ENCODE measurements at places on chromosomes 1 and 21. TPM values are rescaled to one million over a fixed set of nuclear protein-coding genes. Genes with fewer than 3 reads are reported as not detected.

The VAV3 gene
- 0.23 TPM for total RNA-seq

DNA sequence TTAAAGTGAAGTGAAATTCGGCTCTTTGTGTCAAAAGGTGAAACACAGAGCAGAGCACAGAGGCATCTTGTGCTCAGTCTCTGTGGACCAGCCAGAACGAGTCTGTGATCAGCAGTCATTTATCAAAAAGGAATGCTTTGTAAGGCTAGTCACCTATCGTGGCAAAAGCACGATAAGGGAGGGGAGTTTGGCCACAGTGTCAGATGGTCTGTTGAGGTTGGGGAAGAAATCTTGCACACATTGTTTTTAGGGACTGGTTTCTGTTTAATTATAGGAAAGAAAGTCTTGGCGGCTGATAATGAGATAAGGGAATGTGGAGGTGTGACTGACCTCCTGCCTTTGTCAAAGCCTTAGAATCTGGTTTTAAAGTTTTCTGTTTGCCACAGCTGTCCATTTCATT is 58.2 kb upstream of the KIAA1614 start:
- no peak overlapping the region for H3K27ac ChIP-seq
- no peaks in the 10 kb centered on the region for H3K36me3 ChIP-seq
- DNase-seq = no peak
- no peak overlapping the region for H3K4me3 ChIP-seq
- no peaks in the 10 kb centered on the region for H3K27me3 ChIP-seq
- H3K4me1 ChIP-seq = no peaks in the 10 kb centered on the region

The SYCP1 gene
- not detected for total RNA-seq

DNA sequence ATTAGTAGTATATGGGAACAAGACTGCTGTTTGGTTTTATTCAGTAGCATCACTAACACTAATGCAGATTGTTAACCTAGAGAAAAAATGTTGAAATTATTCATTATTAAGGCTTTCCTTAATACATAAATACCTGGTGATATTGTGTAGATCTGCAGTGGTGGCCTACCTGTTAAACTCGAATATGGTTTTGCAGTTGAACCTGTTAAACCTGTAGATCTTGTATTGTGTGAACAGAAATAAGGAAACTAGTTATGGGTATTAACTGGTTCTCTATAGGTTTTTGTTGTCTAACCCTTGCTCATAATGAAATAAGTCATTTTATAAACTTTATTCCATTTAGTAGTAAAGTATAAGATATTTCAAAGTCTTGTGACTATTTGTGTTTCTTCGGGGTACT is 23.9 kb downstream of the PKN2 start:
- no peak overlapping the region for H3K27ac ChIP-seq
- H3K4me1 ChIP-seq = no peaks in the 10 kb centered on the region
- no peak overlapping the region for H3K4me3 ChIP-seq

The PERM1 gene
- total RNA-seq = 1.5 TPM

GRCh38 chr1:208219659-208220282 is 24.4 kb downstream of the PLXNA2 start:
- no peaks in the 10 kb centered on the region for H3K4me1 ChIP-seq
- no peaks in the 10 kb centered on the region for H3K36me3 ChIP-seq
- no peak overlapping the region for H3K4me3 ChIP-seq
- peaks cover 2% of the 10 kb centered on the region for H3K27me3 ChIP-seq
- no peak for DNase-seq

The OR2T27 gene
- not detected for total RNA-seq

GRCh38 chr1:157400766-157401165 is 151.5 kb downstream of the FCRL5 start:
- H3K4me1 ChIP-seq = no peaks in the 10 kb centered on the region
- no peak overlapping the region for H3K27ac ChIP-seq
- no peak overlapping the region for H3K4me3 ChIP-seq
- H3K36me3 ChIP-seq = no peaks in the 10 kb centered on the region

The DIO1 gene
- 0.28 TPM for total RNA-seq

The TAL1 gene
- 0.05 TPM for total RNA-seq

DNA sequence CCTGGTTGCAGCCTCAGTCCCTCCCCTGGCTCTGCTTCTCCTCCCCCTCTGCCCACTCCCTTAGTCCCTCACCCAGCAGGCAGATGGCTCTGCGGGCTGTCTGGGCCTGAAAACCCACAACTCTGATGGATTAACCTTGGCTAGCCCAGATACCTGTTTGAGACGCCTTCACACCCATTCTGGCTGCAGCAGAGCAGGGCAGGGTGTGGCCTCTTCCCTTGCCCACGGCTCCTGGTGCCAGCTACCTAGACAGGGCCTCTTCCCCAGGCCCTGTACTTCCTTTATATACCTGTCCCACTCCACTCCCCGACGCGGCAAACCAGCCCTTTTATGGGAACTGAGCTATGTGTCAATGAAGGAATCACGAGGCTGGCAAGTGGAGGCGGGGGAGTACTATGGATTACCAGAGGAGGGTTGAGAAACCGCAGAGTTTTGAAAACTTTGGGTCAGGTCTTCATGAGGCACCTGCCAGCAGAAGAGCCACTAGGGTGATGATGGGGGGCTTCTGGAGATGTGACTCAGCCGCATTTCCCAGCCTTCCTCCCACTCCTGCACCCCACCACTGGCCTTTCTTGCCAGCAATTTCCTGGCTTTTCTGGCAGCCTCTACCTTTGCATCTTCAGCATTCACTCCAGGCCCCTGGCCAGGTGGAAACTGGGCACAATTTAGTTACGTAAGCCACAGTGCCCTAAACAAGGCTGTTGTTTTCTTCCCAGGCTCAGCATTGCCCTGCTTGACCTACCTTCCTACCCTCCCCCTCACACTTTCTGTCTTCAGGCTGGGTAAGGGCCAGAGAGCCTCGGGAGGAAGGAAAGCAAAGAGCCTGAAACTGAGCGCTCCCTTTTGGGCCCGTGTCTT is at the start of gene CHI3L1:
TSS of gene CHI3L1 (minus strand) at position 259 of the 858 bp plus-strand sequence. CDS start at position 178, 81 bp downstream.
- no peak for DNase-seq
- H3K4me1 ChIP-seq = no peaks in the 10 kb centered on the region
- no peak within 1 kb of the TSS for H3K27ac ChIP-seq
- peaks cover 2% of the 10 kb centered on the region for H3K27me3 ChIP-seq
- H3K36me3 ChIP-seq = no peaks in the 10 kb centered on the region

GRCh38 chr1:175555266-175555665 is 188.1 kb downstream of the TNR start:
- H3K4me1 ChIP-seq = no peaks in the 10 kb centered on the region
- H3K27me3 ChIP-seq = peaks cover 5% of the 10 kb centered on the region
- no peak overlapping the region for H3K27ac ChIP-seq
- H3K4me3 ChIP-seq = no peak overlapping the region
- no peak for DNase-seq

The COL24A1 gene
- 0.08 TPM for total RNA-seq

DNA sequence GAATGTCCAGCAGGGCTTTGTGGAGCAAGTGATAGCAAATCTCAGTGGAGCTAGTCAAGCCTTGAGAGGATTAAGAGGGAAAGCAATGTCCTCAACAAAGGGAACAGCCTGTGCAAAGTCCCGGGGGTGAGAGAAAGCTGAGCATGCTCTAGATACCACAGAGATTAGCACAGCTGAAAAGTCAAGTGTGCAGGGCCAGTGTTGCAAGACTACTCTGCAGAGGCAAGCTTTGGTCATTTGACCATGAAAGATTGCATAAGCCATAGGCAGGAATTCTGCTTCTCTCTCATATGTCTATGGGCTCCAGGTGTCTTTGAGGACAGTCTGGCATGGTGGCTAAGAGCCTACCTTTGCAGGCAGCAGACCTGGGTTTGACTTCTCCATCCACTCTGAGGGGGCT is 181.0 kb upstream of the JUN start:
- no peak overlapping the region for H3K4me3 ChIP-seq
- DNase-seq = no peak
- H3K4me1 ChIP-seq = no peaks in the 10 kb centered on the region
- H3K27ac ChIP-seq = no peak overlapping the region
- H3K27me3 ChIP-seq = no peaks in the 10 kb centered on the region

DNA sequence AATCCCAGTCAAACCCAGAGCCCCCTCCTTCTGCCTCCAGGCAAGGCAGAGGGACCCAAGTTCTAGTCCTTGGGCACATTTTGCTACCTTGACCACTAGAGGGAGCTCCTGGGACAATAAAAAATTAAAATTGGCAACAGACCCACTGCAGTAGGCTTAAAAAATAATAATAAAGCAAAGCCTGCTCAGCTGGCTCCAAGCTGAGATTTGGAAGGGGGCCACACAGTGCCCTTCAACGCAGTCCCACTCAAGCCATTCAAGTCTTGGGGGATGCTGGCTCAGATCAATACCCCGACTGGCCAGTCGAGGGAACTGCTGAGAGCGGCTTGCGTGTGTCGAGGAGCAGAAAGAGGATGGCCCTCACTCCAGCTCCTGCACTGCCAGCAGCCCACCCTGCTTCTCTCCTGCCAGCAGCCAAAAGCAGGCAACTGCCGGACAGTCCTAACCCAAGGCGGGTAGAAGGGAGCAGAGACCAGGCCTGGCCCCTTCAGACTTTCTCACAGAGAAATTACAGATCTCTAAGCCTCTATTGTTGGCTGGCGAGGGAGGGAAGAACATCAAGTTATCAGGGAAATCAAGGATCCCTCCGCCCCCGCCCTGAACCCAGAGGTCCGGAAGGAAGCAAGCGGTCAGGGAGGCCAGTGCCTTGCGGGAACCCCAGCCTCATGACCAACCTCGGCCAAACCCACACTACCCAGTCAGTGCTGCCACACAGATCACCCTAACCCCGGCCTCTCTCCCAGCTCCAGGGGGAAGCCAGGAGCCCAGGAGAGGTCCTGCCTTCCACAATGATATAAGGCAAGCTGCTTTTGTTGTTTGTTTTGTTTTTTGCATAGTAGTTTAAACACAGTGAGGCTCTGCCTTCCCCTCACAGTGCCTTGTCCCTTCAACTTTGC is 4.9 kb upstream of the ALDH4A1 start:
- peaks cover 5% of the 10 kb centered on the region for H3K36me3 ChIP-seq
- no peaks in the 10 kb centered on the region for H3K27me3 ChIP-seq
- peak overlapping the region; percentile 75 for H3K27ac ChIP-seq
- DNase-seq = no peak

The KRTAP11-1 gene
- not detected for total RNA-seq

GRCh38 chr1:183349201-183349711 is 68.9 kb downstream of the NMNAT2 start:
- no peaks in the 10 kb centered on the region for H3K36me3 ChIP-seq
- H3K27ac ChIP-seq = no peak overlapping the region
- DNase-seq = no peak
- H3K27me3 ChIP-seq = peaks cover 13% of the 10 kb centered on the region
- H3K4me1 ChIP-seq = peaks cover 6% of the 10 kb centered on the region
- H3K4me3 ChIP-seq = no peak overlapping the region

- H3K27me3 ChIP-seq = no peaks in the 10 kb centered on the region
- no peaks in the 10 kb centered on the region for H3K36me3 ChIP-seq
- no peaks in the 10 kb centered on the region for H3K4me1 ChIP-seq
- H3K27ac ChIP-seq = no peak overlapping the region
- H3K4me3 ChIP-seq = no peak overlapping the region
- no peak for DNase-seq
Measured at GRCh38 chr1:2337081-2337480, 54.3 kb downstream of the MORN1 start.

DNA sequence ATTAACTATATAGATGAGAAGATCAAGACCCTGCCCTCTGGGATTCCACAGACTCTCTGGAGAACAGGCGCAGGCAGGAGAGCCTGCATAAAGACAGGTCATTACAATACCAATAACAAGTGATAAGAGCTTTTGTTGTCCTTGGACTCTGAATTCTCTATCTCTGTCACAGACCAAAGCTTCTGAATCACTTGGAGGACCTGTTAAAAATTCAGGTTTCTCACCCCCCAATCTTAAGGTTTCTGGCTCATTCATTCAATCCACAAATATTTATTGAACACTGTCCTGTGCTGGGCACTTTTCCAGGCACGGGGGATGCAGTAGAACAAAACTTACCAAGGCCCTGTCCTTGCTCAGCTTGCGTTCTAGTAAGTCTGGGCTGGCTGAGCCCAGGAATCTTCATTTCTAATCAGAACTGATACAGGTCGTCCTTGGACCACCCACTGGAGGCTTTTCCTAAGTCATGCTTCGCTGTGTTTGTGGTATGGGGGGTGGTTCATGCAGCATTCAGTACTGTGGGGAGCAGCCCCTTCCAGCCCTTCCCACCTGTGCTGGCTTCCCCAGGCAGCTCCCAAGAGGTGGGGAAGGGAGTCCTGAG is 1.4 kb downstream of the EFNA4 start:
- no peak for DNase-seq
- H3K4me1 ChIP-seq = peaks cover 30% of the 10 kb centered on the region
- H3K27me3 ChIP-seq = no peaks in the 10 kb centered on the region
- no peaks in the 10 kb centered on the region for H3K36me3 ChIP-seq

DNA sequence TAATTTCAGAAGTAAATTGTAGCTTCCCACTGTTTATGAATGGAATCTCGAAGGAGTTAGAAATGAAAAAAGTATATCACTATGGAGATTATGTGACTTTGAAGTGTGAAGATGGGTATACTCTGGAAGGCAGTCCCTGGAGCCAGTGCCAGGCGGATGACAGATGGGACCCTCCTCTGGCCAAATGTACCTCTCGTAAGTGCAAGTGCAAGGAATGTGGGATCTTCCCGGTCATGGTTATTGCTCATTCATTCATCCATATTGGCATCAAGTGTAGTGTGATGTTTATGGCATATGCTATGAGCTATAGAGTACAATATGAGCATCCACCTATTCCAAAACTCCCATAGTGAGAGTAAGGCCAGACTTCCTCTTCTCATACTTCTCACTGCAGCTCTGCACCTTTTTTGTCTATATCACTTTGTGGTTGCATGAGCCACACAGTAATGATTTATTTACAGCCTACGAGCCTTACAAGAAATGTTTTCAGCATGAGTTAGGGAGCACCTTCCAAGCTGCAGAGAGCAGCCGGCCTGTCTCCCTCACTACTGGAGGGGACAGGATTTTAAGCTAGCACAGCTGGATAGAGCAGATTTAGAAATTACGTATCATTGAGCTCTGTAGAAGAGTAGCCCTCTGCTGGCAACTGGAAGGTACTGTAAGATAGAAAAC is 24.9 kb upstream of the CR1L start:
- no peaks in the 10 kb centered on the region for H3K36me3 ChIP-seq
- H3K4me1 ChIP-seq = no peaks in the 10 kb centered on the region
- DNase-seq = peak; percentile 27
- H3K27ac ChIP-seq = no peak overlapping the region

The KCNC4 gene
- total RNA-seq = 15.4 TPM
